Chondrocyte (in vitro differentiated cells): ENCODE measurements at places on chromosomes 3 and 15. TPM values are rescaled to one million over a fixed set of nuclear protein-coding genes. Genes with fewer than 3 reads are reported as not detected.

- H3K4me1 ChIP-seq: no peaks in the 10 kb centered on the region
- H3K4me3 ChIP-seq: no peak overlapping the region
- DNase-seq: no peak
Observed at GRCh38 chr3:73280746-73281145, 219.3 kb downstream of the EBLN2 start.

Gene RPL32
- 960 to 1,087 TPM (median 972 TPM) in 3 replicates for total RNA-seq

GRCh38 chr3:9135930-9136525 lies 113.4 kb downstream of the SRGAP3 start:
- H3K4me3 ChIP-seq: peak overlapping the region; percentile 63
- peaks cover 21% of the 10 kb centered on the region for H3K4me1 ChIP-seq
- peaks cover 2% of the 10 kb centered on the region for H3K36me3 ChIP-seq
- H3K27me3 ChIP-seq: no peaks in the 10 kb centered on the region

- no peaks in the 10 kb centered on the region for H3K27me3 ChIP-seq
- H3K36me3 ChIP-seq: peaks cover 44% of the 10 kb centered on the region
- no peak overlapping the region for H3K4me3 ChIP-seq
- peaks cover 21% of the 10 kb centered on the region for H3K4me1 ChIP-seq
Observed at GRCh38 chr15:80929225-80929624, 60.4 kb downstream of the MESD start.

- no peak for DNase-seq
- no peaks in the 10 kb centered on the region for H3K4me1 ChIP-seq
- H3K27me3 ChIP-seq: no peaks in the 10 kb centered on the region
- H3K27ac ChIP-seq: no peak overlapping the region
- H3K4me3 ChIP-seq: no peak overlapping the region
Observed at GRCh38 chr3:18300916-18301315, 124.2 kb downstream of the SATB1 start.

DNA sequence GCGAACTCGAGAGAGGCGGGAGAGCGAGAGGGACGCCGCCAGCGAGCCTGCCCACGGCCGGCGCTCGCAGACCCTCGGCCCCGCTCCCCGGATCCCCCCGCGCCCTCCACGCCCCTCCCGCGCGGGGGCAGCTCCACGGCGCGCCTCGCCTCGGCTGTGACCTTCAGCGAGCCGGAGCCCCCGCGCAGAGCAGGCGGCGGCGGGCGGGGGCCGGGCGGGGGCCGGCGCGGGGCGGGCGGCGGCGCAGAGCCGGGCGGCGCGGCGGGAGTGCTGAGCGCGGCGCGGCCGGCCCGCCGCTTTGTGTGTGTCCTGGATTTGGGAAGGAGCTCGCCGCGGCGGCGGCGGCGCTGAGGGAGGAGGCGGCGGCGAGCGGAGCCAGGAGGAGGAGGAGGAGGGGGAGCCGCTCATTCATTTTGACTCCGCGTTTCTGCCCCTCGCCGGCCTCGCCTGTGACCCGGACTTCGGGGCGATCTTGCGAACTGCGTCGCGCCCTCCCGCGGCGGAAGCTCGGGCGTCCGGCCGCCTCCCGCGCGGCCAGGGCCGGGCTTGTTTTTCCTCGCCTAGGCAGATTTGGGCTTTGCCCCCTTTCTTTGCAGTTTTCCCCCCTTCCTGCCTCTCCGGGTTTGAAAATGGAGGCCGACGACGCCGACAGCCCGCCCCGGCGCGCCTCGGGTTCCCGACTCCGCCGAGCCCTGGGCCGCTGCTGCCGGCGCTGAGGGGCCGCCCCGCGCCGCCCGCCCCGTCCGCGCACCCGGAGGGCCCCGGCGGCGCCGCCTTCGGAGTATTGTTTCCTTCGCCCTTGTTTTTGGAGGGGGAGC lies 524 bp downstream of the IGF1R start:
- peak overlapping the region; percentile 92 for H3K27ac ChIP-seq
- no peak for DNase-seq
- peaks cover 5% of the 10 kb centered on the region for H3K36me3 ChIP-seq
- peaks cover 13% of the 10 kb centered on the region for H3K27me3 ChIP-seq

GRCh38 chr3:65938676-65939075 lies 100.0 kb downstream of the MAGI1 start:
- H3K4me3 ChIP-seq: no peak overlapping the region
- no peaks in the 10 kb centered on the region for H3K27me3 ChIP-seq
- DNase-seq: no peak
- H3K4me1 ChIP-seq: peaks cover 11% of the 10 kb centered on the region

Gene PSTPIP1
- total RNA-seq: not detected in 3 replicates

GRCh38 chr15:31554261-31554660 lies 227.6 kb downstream of the KLF13 start:
- H3K4me1 ChIP-seq: no peaks in the 10 kb centered on the region
- no peak overlapping the region for H3K4me3 ChIP-seq
- no peak for DNase-seq
- H3K36me3 ChIP-seq: no peaks in the 10 kb centered on the region
- H3K27me3 ChIP-seq: peaks cover 4% of the 10 kb centered on the region

Gene ZNF860
- 1.5 to 2.4 TPM (median 2.0 TPM) in 3 replicates for total RNA-seq

DNA sequence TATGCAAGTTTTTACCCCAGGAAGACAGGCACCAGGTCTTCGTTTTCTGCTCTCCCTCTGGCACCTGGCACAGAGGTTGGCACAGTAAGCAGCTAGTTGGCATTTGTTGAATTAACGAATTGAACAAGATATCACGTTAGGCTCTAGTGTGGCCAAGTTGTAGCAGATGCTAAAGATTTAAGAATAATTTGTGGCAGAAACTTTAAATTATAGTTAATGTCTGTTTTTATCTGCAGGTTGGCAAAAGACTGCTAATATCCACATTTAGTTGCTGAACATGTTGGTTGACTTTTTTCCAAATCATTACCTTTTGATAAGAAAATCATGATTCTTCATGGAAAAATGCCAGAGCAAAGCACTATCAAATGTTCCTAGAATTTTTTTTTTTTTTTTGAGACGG lies 8.1 kb downstream of the CHRNA5 start:
- H3K27ac ChIP-seq: no peak overlapping the region
- no peaks in the 10 kb centered on the region for H3K36me3 ChIP-seq

- DNase-seq: no peak
- H3K4me1 ChIP-seq: peaks cover 27% of the 10 kb centered on the region
- H3K27me3 ChIP-seq: peaks cover 45% of the 10 kb centered on the region
- H3K27ac ChIP-seq: peak overlapping the region; percentile 78
- H3K4me3 ChIP-seq: peak overlapping the region; percentile 84
- H3K36me3 ChIP-seq: peaks cover 11% of the 10 kb centered on the region
Observed at GRCh38 chr3:123025642-123026521, 1.7 kb downstream of the SEMA5B start.

GRCh38 chr3:140014831-140015495 lies 80.0 kb downstream of the CLSTN2 start:
- no peak for DNase-seq
- no peaks in the 10 kb centered on the region for H3K27me3 ChIP-seq
- H3K4me3 ChIP-seq: no peak overlapping the region
- no peaks in the 10 kb centered on the region for H3K36me3 ChIP-seq

Gene TMEM43
- 83.4 to 89.1 TPM (median 84.9 TPM) in 3 replicates for total RNA-seq

GRCh38 chr3:39415983-39416382 lies 9.5 kb downstream of the RPSA start:
- no peak overlapping the region for H3K27ac ChIP-seq
- no peaks in the 10 kb centered on the region for H3K27me3 ChIP-seq
- H3K4me1 ChIP-seq: no peaks in the 10 kb centered on the region
- no peak for DNase-seq
- no peak overlapping the region for H3K4me3 ChIP-seq
